Stimulated activated CD8-positive, alpha-beta memory T cell treated with anti-CD3 and anti-CD28 coated beads, Interleukin-7, amount 100 ng/mL, for 1 hour (primary cell): ENCODE measurements at places on chromosomes 4 and X.

- no peak for DNase-seq
Measured at GRCh38 chrX:74291577-74291963, 12.4 kb upstream of the ZCCHC13 start.

DNA sequence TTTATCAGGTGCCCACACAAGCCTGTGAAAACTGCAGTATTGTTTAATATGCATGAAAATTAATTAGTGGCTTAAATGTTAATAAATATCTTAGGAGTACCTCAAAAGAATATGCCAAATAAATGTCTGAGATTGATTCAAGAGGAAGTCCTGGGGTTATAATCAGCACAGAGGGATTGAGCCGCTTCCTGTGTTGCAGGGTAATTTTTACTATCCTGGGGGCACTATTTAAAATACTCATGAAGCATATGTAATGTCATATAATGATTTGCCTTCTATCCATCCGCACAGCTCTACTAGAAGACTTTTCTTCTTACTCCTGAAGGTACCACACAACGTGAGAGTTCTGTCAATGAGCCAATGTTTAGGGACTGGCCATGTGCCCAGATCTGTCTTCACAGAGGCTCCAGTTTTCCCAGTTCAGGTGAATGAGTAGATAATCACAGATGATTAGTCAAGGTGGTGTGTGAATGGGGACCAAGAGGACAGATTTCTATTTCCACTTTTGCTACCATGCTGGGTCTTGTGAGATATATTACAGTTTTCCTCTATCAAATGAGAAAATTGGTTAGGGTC lies 233.3 kb downstream of the USP46 start:
- DNase-seq = no peak

DNA sequence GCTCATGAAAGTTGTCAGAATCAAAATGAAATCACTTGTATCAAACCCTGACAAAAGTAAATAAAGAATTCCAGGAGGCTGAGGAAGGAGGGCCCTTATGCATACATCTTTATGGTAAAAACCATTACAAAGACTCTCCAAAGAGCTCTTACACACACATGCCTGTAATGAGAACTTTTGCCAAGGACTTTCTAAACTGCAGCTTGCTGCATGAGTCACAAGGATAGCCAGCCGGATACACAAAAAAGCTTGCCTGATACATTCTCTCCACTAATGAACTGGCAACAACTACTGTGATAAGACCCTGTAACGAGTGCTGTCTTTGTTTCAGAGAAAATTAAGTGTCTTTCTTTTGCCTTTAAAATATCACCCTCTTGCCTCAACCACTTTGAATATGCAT lies 618.1 kb downstream of the PPP4R3C start:
- no peak for DNase-seq

DNA sequence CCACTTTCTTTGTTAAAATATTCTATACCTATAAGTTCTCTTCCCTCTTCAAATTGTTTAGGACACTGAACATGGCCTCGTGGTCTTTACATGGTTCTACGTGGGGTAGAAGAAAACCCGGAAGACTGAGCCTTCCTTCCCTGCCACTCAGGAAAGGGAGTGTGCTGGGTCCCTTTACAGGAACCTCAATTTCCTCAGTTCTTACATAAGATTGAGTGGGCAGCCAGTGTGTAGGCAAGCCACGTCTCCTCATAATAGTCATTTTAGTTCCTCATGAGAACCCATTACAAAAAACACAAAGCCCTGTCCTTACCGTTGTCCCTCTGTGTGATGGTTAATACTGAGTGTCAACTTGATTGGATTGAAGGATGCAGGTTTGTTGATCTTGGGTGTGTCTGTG lies 28.7 kb upstream of the SMIM10L2A start:
- no peak for DNase-seq

DNA sequence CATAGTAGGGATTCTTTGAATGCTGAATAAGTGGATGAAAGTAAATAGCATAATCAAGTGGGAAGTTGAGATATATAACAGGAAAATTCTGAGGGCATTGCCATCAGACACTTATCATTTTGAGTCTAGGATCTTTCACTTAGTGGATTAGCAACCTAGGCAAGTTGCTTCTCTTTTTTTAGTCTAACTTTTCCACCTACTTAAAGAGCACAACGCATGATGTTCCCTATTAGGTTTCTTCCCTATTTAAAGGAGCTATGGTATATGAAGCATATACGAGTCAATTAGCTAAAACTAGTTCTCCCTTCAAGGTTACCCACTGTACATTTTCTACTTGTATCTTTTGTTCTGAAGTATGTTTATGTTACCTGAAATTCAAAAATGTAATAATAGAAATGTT lies 67.1 kb upstream of the HS3ST1 start:
- DNase-seq = no peak
